ENCODE measurements at places on chromosomes 3 and 15.

DNA sequence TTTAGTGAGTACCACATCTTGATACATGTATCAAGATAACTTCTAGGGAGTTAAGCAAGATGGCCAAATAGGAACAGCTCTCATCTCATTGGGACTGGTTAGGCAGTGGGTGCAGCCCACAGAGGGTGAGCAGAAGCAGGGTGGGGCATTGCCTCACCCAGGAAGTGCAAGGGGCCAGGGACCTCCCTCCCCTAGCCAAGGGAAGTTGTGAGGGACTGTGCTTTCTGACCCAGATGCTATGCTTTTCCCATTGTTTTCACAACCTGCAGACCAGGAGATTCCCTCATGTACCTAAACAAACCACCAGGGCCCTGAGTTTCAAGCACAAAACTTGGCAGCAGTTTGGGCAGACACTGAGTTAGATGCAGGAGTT lies 665.0 kb upstream of the CBLB start:
- no peak for DNase-seq

DNA sequence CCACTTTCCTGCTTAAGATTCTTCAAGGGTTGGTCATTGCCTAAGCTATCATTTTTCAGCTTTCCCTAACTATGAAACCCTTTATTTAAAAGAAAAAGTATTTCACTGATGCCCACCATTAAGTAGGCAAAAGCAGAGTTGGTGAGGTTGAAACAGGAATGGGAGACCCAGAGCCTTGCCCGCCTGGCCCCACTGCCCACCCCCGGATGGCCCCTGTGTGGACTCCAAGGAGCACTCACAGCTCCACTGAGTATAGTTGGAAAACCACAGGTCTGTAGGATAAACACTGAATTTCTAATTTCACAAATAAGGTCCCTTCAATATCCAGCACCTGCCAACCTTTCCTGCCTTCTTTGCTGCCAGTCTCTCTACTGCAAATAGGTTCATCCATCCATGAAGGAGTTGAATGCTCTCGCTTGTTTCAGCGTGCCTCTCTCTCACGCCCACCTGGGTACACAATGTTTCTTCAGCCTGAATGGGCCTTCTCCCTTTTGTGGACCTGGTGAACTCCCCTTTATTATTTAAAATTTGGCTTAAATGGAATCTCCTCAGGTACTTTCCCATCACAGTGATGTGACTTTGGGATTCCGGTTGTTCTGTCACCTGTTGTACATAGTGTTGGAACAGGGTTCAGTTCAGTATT lies 8.7 kb upstream of the ACAP2 start:
- DNase-seq: no peak

- no peak for DNase-seq
These were observed 348.9 kb upstream of the EPHA6 start for GRCh38 chr3:96465521-96465920.

DNA sequence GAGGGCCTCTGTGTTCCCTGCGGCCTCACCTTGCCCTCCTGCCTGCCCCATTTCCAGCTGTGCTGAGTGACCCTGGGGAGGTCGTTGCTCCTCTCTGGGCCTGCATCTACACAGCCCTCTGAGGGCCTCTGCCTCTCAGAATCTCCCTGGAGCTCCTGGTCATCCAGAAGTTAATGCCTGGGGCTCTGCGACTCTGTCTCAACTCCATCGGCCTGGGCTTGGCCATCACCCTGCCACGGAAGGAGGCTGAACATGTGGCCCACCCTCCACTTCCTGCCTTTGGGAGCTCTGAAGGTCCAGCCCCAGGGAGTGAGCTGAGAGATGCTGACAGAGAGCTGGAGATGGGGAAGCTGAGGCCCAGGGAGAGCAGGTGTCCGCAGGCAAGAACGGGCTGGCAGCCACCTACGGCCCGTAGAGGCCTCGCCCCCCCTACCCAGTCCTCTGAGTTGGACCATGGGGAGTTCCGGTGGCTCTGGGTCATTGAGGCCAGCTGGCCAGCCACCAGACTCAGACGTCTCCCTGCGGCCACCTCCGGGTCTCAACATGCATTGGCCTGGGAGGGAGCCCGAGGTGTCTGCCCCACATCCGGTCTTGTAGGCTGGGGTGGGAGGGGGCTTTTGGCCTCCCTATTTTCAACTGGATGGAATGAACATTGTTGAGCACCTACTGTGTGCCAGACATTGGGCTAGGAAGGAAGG lies 34.2 kb downstream of the GRIP2 start:
- DNase-seq: no peak

GRCh38 chr3:64444490-64445108 lies 219.3 kb upstream of the PRICKLE2 start:
- DNase-seq: no peak

- DNase-seq: no peak
These were observed 29.3 kb downstream of the CTSH start for GRCh38 chr15:78915341-78916087.

GRCh38 chr15:90035095-90035839 lies 34.1 kb downstream of the ZNF710 start:
- DNase-seq: no peak

GRCh38 chr3:123377243-123377740 lies 71.6 kb downstream of the ADCY5 start:
- DNase-seq: no peak

DNA sequence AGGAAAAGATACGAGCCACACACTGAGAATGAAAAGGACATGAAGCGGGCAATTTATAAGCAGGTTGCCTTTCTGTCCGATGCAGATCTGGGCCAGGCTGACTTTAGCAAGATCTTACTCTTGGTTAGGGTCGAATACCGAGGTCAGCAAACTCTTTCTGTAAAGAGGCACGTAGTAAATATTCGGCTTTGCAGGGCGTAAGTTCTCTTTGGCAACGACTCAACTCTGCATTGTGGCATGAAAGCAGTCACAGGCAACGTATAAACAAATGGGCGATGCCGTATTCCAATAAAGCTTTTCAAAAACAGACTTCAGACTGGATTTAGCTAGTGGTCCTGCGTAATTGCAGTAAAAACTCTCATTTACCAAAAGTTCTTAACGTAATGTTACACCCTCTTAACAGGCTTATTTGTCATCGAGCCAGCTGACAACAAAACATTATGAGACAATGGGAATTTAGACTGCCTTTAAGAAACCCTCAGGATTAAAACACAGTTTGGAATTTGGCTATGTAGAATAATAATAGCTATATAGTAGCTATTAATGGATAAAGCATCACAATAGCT lies 13.1 kb upstream of the RPL35A start:
- DNase-seq: no peak

DNA sequence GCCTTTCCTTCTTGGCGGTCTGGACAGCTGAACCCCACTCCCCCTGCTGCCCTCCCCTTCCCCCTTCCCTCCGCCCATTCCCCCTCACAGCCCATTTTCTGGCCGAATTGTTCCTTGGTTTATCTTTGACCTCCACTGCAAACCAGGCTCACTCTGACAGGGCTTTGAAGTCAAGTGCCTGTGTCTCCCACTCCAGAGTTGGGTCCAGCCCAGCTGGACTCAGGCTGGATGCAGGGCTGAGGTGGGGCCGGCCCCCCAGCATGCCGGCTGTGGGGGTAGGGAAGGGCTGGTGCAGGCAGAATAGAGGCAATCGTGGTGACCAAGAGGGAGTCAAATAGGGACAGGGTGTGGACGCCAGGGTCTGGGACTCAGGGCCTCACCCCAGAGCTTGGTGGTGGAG lies 57.0 kb upstream of the MRPS22 start:
- DNase-seq: no peak

DNA sequence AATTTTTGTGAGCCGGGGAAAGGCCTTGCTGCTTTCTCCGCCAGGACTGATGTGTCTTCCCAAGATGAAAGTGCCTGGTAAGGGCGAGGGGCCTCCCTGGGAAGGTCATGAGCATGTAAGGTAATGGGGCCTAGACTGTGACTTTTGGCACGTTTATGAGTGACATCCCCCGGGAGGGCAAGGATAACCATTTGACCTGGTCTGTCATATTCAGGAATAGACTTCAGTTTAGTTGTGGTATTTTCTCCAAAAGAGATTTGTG lies 631 bp upstream of the CNBP start:
- no peak for DNase-seq

DNA sequence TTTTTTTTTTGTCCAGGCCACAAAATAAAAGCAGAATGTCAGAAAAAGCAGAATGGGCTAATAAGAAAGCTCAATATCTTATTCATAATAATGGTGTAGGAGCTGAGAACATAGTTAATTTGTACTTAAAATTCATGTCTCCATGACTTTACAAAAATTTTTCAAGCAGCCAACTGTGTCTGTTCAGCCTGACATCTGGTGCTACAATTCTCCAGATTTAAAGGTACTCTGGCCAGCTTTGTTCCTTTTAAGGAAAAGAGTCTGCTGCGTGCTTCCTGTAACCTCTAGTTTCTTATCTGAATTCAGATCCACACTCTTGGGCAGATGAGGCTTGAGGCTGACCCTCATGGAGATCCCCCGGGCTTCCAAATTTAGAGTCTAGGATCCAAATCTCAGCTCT lies 8.7 kb upstream of the RFX7 start:
- DNase-seq: no peak

DNA sequence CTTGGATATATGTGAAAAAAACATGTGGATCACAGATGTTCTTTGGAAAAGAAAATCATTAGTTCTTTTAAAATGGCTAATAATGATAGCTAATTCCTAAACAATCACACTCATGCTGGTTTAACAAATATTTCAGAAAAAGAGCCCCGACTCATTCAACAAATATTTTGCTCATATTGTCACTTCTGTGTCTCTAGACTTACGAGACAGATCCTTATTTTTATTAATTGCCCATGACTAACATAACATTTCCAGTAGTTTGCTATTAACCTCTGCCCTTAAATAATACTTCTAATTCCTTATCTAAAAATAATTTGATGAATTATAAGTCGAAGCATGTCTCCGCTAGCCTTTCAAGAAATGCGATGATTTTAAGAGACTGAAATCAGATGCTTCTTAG lies 70.4 kb downstream of the SATB1 start:
- no peak for DNase-seq

DNA sequence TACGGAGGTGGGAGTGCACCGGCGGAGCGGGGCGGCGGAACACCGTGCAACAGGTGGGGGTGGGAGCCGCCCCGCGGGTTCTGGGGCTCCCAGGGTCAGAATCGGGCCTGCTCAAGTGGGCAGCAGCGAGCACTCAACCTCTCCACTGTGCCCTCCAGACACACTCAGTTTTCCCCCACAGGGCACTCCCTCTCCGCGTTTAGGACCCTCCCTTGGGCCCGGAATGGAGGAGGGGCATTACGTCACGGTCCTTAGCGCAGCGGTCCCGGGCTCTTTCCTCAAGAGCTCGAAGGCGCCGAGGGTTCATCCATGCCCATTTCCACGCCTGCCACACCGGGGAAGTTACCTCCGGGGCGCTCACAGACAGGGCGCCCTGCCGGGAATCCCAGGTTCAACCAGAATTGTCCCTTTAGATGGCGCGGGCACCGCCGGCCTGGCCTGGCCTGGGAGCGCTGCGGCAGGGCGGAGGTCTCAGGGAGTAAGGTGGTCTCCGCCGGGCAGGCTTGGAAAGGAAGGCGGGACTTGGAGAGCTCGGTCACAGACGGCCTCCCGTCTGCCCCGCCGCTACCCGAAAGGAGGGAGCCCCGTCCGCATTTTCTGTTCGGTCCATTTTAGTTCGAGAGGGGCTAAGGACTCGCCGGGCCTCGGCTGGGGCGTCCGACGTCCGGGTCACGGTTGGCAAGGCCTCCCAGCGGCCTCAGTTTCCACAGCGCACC lies 5.1 kb downstream of the RNU6-1 start:
- no peak for DNase-seq

DNA sequence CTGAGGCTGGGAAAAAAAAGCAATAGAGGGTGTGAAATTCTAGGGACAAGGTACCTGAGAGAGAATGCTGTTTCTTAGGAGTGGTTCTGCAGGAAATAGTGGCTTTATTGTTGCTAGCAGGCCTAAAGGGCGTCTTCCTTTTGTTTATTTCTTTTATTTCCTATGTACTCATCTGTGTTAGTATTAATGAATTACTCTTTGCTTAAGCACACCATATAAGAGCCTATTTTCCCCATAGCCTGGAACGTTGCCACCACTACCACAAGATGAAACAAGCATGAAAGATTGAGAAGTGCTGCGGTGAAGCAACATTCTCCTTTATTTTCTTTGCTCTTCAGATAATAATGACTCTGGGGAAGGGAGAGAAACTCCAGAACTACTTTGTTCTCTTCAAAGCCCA lies 21.3 kb upstream of the GOLIM4 start:
- DNase-seq: no peak

- no peak for DNase-seq
These were observed 68.7 kb upstream of the ADPGK start for GRCh38 chr15:72852273-72852672.

- DNase-seq: no peak
These were observed 521.5 kb upstream of the PPP2R3A start for GRCh38 chr3:135444058-135444457.

DNA sequence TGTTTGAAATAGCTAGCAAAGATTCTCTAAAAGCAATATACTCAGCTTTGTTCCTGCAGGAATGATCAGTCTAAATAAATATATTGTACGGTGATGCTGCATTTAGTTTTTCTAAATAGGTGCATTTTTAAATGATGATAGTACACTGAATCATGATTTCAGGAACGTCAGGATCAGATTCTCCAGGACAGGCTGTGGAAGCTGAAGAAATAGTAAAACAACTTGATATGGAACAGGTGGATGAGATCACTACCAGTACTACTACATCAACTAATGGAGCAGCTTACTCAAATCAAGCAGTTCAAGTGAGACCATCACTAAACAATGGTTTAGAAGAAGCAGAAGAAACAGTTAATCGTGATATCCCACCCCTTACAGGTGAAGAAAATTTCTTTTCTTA lies 46.3 kb upstream of the EIF3J start:
- DNase-seq: no peak

DNA sequence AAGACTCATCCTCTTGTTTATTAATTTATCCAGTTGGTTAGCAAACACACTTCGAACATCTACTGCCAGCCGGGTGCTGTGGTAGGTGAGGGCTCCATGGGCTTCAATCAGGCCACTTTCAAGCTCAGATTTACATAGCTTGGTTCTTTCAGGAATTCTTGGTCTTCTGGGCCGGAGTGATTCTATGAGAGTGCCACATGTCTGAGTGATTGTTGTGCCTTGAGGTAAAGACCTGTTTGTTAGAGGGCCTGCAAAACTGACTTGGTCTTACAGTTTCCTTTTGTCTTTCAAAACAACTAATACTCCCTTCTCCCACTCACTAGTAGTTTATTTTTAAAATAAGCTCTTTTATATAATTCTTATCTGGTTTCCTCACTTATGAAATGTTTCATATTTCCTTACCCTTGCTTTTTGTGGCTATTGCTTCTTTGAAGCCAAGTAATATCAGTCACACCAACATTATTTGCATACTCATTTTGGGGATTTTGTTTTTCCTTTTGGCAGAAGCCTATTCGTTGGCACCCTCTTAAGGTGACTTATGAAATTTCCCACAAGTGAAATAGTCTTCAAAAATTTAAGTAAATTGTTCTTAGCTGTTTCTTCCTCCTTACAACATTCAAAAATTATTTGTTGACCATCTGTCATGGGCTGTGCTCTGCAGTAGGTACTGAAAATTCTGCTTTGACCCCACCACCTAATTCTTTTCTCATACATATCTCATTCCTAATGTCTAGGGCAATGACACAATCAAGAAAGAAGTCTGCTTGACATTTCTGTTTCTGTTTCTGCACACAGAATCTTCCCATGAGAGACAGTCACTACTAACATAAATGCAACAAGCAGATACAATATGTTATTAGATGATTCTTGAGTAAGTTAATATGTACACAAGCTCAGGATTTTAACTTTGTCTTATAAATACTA lies 120.2 kb downstream of the LRRC28 start:
- no peak for DNase-seq

GRCh38 chr3:6216135-6217026 lies 644.5 kb upstream of the GRM7 start:
- no peak for DNase-seq

GRCh38 chr3:22360970-22361369 lies 610.0 kb upstream of the ZNF385D start:
- DNase-seq: no peak

Data from stimulated activated CD4-positive, alpha-beta T cell treated with anti-CD3 and anti-CD28 coated beads, Interleukin-15, amount 100 ng/mL, for 48 hours (primary cell).